ENCODE measurements at places on chromosomes 7 and 10.

DNA sequence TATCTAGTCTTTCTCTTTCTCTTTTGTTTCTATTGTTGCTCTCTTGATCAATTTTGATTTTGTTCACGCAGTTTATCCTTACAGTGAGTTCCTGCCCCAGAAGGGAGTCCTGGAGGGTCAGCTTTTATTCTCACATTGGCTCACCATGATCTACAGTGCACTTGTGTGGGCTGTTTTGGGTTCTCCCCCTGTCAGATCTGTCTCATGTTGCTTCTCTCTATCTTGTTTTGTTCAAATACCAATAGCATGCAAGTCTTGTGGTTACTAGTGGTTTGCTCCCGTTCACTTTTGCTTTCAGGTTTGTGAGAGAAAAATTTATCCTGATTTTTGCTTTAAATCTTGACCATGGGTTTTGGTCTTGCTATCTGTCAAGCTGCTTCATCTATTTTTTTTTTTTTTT, 74.3 kb downstream of the PTN start:
- ATAC-seq = no peak

DNA sequence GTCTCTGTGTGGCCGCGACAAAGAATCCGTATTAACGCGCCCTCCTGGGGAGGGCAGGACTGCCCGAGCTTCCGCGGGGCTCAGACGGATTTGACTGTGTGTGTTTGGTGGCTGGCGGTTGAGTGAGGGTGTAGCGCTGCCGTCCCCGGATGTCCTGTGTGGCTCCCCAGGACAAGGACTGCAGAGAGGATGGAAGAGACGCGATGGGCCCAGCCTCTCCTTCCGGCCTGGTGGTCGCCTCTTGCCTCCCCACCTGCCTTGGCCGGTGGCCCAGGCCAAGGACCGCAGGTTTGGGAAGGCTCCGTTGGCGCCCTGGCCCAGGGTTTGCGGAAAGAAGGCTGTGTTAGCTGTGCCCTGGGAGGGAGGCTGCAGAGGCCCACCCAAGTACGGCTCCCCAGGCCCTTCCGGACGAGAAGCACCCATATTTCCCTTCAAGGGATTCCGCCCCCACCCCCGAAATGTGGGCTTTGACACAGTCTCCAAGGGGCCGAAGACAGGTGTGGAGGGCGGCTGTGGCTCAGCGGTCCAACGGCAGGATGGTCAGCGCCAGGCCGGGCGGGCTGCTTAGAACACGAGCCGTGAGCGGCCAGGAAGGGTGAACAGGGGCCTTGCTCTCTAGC, 2.3 kb downstream of the UNCX start:
- no peak for ATAC-seq

DNA sequence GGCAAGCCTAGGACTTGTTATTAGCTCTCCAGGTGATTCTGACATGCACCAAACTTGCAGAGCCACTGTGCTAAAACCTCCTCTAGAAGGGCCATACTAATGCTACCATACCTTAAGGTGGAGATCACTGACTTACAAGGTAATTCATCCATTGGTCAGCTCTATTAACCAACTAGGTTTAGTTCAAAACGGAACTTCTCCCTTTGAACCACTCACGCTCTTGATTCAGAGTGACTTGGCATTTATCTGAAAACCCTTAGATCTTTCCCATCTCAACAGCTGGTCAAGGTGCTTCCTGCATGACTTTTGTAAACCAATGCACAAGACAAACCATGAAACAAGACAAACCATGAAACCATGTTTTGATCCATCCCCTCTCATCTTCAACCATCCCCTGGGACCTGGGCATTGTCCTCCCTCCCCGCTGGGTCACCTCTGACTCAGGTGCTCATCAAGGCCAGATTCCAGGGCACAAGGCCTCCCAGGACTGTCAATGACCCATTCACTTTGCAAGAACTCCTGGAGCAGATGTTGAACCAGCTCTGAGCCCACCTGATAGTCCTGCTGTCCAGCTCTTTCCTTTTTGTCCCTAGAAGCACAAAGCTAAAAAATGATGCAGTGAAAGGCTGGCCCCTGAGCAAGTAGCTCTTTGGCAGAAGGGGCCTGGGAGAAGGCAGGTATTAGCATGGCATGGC, 18.8 kb downstream of the IMPDH1 start:
- ATAC-seq = no peak

DNA sequence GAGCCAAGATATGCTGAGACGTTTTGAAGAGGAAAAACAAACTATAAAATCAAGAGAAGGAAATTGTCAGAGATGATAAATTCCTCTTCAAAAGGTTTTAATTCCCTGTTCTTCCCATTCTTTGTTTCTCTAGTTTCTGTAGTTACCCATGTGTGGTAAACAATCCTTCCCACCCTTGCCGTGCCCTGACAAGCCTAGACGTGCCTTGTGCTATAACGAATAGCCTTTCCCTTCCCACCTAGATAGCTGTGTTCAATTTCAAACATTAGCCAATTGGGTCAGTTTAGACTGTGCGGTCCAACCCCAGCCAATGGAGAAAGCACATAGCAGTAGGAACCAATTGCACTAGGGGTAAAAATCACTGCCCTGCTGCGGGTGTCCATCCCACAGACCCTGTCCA, 138.1 kb downstream of the RALA start:
- no peak for ATAC-seq

DNA sequence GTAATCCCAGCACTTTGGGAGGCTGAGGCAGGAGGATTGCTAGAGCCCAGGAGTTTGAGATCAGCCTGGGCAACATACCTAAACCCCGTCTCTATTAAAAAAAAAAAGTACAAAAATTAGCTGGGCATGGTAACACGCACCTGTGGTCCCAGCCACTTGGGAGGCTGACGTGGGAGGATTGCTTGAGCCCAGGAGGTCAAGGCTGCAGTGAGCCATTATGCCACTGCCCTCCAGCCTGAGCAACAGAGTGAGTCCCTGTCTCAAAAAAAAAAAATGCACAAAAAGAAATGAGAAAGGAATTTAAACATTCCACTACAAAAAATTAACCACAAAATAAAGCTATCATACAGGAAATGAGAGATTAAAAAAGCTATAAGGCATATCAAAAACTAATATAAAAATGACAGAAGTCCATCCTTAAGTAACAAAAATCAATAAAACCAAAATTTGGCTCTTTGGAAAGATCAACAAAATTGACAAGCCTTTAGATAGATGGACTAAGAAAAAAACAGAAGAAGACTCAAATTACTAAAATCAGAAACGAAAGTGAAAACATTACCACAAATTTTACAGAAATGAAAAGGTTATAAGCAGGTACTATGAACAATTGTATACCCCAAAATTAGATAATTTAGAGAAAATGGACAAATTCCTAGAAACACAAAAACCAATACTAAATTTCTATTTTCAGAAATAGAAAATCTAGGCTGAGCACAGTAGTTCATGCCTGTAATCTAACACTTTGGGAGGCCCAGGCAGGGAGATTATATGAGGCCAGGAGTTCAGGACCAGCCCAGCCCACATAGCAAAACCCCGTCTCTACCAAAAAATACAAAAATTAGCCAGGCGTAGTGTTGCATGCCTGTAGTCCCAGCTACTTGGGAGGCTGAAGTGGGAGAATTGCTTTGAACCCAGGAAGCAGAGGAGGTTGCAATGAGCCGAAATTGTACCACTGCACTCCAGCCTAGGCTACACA, 42.4 kb upstream of the NANOS1 start:
- peak; percentile 59 for ATAC-seq

DNA sequence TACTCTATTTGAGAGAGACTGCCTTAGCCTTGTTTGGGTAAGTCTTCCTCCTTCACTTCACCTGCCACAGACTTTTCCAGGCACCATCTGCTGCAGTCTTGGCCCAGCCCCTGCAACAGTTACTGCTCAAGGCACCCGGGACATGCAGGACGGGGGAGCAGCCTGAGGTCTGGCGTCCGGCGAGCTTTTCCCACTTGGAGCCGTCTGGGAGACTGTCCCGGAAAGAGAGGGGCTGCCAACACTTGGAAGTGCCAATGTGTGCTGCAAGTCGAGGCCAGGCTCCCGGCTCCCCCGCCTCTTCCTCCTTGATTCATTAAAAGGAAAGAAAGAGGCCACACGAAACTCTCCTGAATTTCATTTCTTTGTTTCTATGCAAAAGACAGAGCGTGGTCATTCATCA, 13.7 kb downstream of the HTRA1 start:
- no peak for ATAC-seq

- ATAC-seq = peak; percentile 56
These were observed 5.7 kb downstream of the GLRX3 start for GRCh38 chr10:130141878-130142277.

- no peak for ATAC-seq
These were observed 75.5 kb downstream of the HIPK2 start for GRCh38 chr7:139702313-139702731.

DNA sequence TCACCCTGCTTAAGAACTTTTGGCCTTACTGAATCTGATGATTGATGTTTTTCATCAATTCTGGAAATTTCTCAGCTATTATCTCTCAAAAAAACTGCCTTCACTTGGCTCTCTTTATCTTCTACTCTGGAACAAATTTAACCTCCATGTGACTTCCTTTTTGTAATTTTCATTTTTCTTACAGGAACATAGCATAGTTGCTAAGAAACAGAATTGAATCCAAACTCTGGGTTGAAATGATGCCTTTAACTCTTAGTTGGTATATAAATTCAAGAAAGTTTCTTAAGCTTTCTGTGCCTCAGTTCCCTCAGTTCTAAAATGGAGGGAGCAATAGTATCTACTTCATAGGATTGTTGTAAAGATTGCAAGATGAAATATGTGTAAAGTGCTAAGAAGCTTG, 19.8 kb downstream of the GPR141 start:
- no peak for ATAC-seq

DNA sequence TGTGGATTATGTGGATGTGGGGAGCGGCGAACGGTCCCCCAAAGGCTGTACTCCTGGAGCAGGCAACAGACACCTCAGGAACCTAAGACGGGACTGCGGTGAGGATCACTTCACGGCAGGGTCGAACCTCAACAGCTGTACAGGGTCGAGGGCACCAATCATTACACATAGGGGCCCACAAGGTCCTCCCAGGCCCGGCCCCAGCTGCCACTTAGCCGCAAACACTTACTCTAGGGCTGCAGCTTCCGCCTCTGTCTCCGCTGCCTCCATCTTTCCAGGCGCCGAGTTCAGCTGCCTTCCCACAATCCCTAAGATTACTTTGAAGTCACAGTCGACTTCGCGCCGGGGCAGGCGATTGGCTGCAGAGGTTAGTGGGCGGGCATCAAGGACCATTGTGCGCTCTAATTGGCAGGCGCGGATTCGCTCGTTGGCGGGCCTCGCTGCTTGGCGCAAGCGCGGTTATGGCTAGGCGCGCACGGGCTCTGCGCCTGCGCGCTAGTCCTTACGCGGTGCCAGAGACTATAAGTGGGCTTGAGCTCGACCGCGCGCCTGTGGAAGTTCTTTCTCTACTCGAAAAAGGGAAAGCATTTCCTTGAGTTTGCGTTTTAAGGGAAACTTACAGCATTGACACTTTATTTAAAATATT, at the start of gene ZWINT:
Gene ZWINT, minus strand, starts transcription at position 293 of the 646 bp plus-strand sequence. Its CDS starts 23 bp downstream, at position 270.
- ATAC-seq = peak; percentile 98

DNA sequence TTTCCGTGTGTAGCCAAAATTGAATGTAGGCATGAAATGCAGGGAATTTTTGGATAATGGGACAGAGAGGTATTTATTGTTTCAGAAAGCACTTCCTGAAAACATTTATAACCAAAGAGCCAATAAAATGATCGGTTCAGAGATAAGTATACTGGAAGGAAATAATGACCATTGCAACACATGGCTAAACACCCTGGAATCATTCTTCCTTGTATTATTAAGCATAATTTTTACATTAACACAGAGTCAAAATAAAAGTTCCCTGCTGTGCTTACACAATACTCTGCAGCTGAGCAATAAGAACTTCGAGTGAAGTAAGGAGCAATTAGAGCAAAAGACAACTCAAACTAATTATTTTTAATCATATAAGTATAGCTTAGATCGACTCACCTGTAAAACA, 648.3 kb downstream of the TNS3 start:
- no peak for ATAC-seq

DNA sequence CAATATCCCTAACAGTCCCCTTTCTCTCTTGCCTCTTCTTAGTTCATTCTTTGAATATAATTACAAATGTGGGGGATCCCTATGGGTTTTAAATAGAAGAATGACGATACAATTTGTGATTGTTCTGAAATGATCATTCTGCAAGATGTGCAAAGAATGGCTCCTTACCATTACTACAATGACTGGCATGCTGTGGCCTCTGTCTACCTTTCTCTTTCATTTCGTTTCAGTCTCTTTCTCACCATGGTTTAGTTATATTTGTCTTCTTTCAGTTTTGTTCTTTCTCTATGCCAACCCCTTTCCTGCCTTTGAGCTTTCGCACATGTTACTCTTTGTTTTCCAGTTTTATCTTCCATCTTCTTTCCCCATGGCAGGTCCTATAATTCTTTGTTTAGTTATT, 176.5 kb downstream of the SUGCT start:
- peak; percentile 63 for ATAC-seq

DNA sequence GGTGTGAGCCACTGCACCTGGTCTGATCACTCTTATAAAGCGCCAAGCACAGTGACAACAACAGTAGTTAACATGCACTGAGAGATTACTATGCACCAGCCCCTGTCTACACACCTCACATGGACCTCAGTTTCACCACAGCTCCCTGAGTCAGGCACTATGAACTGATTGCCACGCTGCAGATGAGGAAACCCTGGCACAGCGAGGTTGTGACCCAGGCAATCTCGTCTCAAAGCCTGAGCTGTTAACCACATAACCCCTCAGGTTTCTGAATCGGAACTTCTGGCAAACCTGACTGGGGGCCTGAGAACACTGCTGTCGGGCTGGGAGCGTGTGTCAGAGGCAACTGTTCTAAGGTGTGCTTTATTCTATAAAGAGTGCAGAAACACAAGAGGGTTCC, 150.8 kb downstream of the RNF216 start:
- peak; percentile 96 for ATAC-seq

DNA sequence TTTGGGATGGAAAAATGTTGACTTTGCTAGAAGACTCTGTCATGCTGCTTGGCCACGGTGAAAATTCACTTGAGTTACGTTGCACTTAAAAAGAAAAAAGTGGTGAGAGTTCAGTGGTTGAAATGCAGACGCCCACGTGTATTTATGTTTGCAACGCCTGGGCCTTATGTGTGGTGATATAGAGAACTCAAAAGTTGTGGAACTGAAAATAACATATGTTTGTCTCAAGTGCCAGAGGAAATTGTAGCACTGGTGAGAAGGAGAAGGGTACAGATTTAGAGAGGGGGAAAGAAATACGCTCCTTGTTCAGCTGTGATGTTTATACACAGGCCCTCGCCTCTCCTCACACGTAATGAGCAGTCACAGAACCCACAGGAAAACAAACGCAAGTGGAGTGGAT, 73.6 kb downstream of the EMX2 start:
- no peak for ATAC-seq
